ENCODE measurements at places on chromosomes 2 and 18.

GRCh38 chr2:83959266-83959665 is 499.8 kb downstream of the SUCLG1 start:
- no peaks in the 10 kb centered on the region for H3K36me3 ChIP-seq
- no peaks in the 10 kb centered on the region for H3K27me3 ChIP-seq
- H3K4me3 ChIP-seq: no peak overlapping the region
- H3K27ac ChIP-seq: no peak overlapping the region

DNA sequence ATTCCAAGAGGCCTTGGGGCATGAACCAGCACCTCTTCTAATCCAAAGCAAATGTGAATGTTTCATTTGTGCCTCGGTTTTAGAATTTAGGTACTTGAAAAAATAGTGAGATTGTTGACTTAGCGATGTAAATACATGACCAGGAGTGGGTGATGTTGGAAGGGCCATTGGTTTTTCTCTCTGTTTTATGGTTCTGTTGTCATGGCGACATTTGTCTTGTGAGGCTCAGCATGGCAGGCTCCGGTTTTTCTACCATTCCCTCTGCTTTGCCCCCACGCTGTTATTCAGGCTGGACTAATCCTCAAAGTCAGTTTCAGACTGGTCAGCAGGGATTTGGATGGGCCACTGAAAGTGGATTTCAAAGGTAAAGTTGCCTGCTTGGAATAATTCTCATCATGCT is 255.4 kb downstream of the ALPK2 start:
- H3K27ac ChIP-seq: no peak overlapping the region
- no peaks in the 10 kb centered on the region for H3K36me3 ChIP-seq
- DNase-seq: no peak
- no peaks in the 10 kb centered on the region for H3K27me3 ChIP-seq
- H3K4me1 ChIP-seq: peaks cover 10% of the 10 kb centered on the region

- DNase-seq: no peak
- H3K27ac ChIP-seq: no peak overlapping the region
- no peaks in the 10 kb centered on the region for H3K4me1 ChIP-seq
- H3K27me3 ChIP-seq: no peaks in the 10 kb centered on the region
Measured at GRCh38 chr18:75185460-75185859, 23.5 kb downstream of the PTGR3 start.

GRCh38 chr2:148557844-148558436 is 86.6 kb upstream of the EPC2 start:
- DNase-seq: no peak
- H3K4me1 ChIP-seq: no peaks in the 10 kb centered on the region
- H3K4me3 ChIP-seq: no peak overlapping the region
- H3K27ac ChIP-seq: no peak overlapping the region

- no peak overlapping the region for H3K27ac ChIP-seq
- no peak for DNase-seq
- H3K4me1 ChIP-seq: peaks cover 59% of the 10 kb centered on the region
- no peak overlapping the region for H3K4me3 ChIP-seq
Measured at GRCh38 chr2:227510620-227510958, 38.6 kb downstream of the AGFG1 start.

GRCh38 chr2:215793747-215794595 is 219.4 kb downstream of the MREG start:
- no peaks in the 10 kb centered on the region for H3K27me3 ChIP-seq
- H3K4me3 ChIP-seq: no peak overlapping the region
- H3K27ac ChIP-seq: no peak overlapping the region
- H3K36me3 ChIP-seq: no peaks in the 10 kb centered on the region
- peak; percentile 50 for DNase-seq

DNA sequence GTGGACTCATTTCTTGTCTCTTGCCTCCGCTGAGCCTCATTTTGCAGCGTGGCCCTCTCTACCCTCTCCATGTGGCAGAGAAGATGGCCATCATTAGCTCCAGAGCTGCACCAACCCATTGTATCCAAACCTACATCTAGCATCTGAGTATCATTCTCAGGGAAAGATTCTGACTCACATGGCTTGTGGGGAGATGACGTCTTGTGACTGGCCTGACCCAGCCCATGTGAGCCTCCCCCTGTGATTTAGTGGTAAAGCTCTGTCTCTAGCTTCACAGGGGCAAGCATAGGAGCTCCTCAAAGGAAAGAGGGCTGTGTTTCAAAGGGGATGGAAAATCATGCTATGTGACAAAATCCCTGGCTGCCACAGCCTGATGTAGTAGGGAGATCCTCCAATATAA is 87.4 kb upstream of the RBMS1 start:
- DNase-seq: no peak
- no peaks in the 10 kb centered on the region for H3K27me3 ChIP-seq
- no peak overlapping the region for H3K4me3 ChIP-seq
- no peaks in the 10 kb centered on the region for H3K36me3 ChIP-seq
- no peak overlapping the region for H3K27ac ChIP-seq

GRCh38 chr18:46542545-46542944 is 114.5 kb downstream of the LOXHD1 start:
- no peak overlapping the region for H3K4me3 ChIP-seq
- no peaks in the 10 kb centered on the region for H3K27me3 ChIP-seq
- DNase-seq: no peak
- H3K27ac ChIP-seq: no peak overlapping the region
- no peaks in the 10 kb centered on the region for H3K4me1 ChIP-seq
